ENCODE measurements at places on chromosomes 11 and 22.

GRCh38 chr22:43128928-43129424, 14.2 kb downstream of the MCAT start:
- DNase-seq, result peak; percentile 46

- no peak for DNase-seq
These were observed 17.0 kb downstream of the PIM3 start for GRCh38 chr22:49977578-49977977.

GRCh38 chr11:82683029-82683428, 50.6 kb downstream of the FAM181B start:
- DNase-seq, result no peak

DNA sequence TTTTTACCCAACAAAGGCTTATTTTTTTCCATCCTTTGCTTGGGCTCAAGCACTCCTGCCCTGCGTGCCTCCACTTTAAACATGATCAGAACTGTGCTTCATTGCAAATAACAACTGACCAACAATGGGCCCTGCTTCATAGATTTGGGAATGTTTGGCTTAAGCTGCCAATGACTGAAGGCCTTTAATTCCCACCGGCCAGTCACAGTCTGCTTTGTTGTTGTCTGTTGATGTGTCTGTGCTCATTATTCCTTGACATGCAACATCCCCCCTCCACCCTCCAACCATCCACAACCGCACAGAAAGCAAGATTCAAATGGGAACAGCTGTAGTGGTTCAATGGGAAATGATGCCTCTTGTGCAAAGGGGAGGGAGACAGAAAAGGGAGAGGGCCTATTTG, 23.0 kb downstream of the PAX6 start:
- no peak for DNase-seq

DNA sequence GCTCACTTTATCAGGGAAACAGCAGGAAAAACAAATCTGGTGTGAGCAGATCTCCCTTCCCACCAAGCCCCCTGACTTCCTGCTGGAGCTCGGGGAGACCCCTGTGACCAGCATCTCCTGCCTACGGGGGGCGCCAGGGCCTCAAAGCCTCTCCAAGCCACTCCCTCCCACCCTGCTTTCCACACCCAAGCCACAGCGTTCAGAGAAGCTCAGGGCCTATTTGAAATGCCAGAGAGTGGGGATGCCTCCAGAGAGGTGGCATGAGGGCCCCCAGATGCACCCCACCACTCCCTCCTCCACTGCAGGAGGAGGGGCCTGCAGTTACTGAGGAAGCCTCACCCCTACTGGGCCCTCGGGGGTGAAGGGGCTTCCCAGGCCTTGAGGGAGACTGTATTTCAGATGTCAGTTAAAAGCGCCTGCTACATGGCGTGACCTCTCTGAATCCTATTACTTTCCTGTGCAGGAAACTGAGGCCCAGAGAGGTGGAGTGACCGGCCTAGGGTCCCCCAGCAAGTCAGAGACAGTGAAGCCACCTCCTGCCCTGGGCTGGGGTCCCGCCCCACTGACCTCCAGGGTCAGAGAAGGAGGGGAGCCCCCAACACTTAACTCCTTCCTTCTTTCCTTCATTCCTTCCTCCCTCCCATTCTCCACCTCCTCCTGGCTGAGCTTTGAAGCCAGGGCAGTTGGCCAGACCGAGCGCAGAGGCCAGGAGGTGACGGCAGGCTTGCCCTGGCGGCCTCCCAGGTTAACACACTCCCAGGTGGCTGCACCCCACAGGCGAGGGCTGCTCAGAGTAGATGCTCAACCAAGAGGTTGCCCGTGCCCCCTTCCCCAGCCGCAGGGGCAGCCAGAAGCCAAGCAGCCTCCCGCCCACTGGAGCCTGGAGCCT, 6.0 kb upstream of the CDKN1C start:
- DNase-seq, result no peak

DNA sequence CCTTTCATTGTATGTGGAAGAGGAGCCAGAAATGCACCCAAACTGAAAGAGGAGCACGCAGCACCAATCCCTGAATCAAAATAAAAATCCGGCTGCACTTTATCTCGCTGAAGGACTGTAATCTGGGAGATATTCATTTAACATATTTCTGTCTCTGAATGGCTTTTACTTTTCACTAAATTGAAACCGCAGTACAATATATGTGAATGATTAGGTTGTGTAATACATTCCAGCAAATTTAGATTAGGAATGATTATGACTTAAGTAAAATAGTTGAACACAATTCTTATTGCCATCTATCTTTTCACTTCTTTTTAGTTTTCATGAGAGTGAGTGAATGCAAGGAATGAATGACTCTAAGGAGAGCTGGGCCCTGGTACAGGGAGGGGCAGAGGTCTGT, 232.1 kb downstream of the ST3GAL4 start:
- DNase-seq, result no peak

DNA sequence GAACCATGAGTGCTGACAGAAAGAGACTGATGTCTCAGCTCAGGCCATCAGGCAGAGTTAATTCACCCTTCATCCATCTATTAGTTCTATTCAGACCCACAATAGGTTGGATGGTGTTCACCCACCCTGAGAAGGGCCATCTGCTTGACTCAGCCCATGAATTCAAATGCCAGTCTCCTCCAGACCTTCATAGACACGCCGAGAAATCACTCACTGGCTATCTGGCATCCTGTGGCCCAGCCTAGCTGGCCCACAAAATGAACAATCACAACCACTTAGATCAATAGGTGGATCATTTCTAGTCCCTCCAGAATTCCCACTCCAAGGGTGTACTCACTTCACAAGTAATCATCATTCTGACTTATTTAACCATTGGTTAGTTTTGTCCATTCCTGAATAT, 58.2 kb downstream of the MYEOV start:
- no peak for DNase-seq

DNA sequence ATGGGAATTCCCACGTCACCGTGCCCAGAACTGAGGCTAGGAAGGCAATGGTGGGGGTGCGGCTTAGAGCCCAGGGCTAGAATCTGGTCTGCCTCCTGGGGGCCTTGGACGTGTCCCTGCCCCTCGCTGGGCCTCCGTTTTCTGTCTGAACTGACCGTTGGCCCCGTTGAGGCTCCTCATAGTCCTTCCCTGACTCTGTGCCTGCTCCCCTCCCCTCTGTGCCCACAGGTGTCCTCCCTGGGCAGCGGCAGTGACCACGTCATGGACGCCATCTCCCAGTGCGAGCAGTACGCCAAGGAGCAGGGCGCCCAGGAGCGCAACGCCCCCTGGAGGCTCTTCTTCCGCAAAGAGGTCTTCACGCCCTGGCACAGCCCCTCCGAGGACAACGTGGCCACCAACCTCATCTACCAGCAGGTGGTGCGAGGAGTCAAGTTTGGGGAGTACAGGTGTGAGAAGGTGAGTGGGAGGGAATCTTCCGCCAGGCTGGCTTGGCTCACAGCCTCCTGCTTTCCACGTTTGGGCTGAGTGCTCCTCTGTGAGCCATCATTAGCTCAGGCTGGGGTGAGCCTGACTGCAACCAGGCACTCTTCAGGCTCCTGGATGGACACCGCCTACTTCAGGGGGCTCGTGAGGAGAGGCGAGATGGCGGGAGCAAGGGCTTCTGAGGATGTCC, 63.9 kb downstream of the MYO7A start:
- DNase-seq, result peak; percentile 88

GRCh38 chr11:73077454-73077853, 64.7 kb downstream of the FCHSD2 start:
- no peak for DNase-seq

GRCh38 chr11:16016468-16016829, 339.9 kb downstream of the SOX6 start:
- DNase-seq, result no peak
